NCI-H226 (cell line): ENCODE measurements at places on chromosomes 6 and 20.

DNA sequence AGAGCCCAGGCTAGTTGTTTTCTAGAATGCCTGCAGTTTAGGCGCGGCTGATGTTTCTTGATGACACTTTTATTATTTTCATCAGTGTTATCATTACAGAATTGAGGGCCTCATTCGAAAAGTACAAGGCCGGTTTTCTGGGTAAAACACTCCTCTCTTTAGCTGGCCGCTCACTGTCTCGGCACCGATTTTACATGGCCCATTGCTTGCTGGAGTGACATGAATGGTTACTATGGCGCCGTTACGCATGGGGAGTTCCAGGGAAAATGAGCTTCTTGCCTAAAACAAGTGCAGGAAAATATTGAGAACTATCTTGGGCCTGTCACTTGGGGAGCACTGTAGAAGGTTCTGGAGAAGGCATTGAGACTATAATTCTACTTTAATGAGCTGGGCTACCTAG, 317.8 kb downstream of the CDH4 start:
- no peak for DNase-seq

DNA sequence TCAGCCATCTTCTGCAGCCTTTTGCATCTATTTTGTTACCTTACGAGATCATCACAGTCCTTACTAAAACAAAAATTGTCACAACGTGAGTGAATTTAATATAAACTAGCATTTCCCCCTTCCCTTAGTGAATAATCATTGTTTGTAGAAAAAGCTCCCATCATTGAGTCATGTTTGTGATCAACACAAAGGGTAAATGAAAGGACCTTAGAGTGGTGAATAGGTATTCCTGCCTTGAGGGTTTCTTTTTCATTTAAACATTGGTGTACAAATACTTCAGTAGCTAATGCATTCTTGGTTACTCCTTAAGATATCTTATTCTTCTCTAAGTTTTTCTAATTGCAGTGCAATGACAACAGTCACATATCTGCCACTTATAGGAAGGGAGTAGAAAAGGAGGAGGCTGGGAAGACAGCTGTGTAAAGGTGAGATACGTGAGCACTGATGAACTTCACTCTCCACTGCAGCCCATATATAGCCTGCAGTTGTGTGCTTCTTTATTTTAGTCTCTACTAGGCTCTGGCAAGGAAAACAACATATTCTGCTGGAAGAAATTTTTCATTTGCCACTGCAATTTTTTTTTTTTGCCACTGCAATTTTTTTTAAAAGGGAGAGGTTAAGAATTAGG, 27.8 kb downstream of the ADGRG6 start:
- DNase-seq = no peak

- peak; percentile 95 for DNase-seq
Measured at GRCh38 chr6:15608396-15608795, 54.4 kb downstream of the DTNBP1 start.

DNA sequence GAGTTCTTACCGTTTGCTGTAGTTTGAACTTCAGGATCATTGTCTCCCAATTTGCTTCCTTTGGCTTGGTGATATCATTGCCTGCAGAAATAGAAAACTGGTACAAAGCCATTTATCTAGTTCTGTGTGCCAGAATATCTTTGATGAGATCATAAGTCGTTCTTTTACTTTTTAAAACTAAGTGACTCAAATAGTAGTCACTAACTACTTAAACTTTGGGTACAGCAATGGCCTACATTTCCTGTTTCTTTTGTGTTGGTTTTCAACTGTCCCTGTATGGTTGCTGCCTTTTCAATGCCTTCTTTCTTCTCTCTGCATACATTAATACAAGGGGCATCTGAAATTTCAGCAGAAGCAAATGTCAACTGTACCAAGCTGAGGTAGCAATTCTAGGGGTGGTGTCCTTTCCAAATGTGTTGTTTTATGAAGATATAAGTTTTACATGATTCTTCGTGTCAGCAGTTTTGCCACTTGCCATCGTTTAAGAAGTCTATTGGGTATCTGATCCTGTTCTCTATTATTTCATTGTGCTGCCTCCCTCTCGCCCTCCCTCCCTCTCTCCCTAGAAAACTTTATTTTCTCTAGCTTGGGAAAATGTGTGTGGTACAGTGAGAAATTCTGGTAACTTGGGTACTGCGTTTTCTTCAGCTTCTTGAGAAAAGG, 238.5 kb downstream of the FARS2 start:
- DNase-seq = no peak

DNA sequence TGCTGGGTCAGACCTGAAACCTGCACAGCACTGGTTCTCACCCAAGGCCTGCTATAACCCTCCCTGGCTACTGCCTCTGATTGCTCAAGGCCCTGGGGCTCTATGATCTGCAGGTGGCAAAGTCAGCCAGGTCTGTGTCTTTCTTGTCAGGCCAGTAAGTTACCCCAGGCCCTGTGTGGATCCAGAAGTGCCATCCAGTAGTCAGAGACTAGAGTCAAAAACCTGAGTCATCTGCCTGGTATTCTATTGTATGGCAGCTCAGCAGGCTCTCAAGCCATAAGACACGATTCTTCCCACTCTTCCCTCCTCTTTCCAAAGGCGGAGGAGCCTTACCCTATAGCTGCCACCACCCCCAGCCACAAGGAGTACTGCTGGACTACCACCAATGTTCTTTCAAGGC, 593.0 kb downstream of the FRK start:
- no peak for DNase-seq

DNA sequence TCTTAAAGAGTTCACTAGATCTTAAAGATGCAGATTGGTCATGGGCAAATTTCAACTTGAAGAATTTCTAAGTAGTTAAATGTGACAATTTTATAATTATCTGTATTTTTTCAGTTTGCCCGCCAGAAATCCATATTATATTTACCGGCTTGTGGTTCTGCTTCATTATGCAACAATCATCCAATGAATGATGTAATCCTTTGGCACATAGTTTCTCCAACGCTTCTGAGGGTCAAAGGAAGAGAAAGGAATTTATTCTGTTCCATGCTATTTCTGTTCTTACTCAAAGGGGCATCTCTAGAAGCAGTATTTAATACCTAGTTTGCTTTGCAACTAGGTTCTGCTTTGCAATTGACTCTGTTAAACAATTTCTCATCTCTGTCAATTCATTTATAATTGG, 359.3 kb upstream of the PLCB4 start:
- DNase-seq = no peak

GRCh38 chr20:50980071-50980681, 21.6 kb downstream of the MOCS3 start:
- peak; percentile 98 for DNase-seq

- DNase-seq = no peak
Measured at GRCh38 chr6:25700761-25701160, 48.7 kb downstream of the SCGN start.

GRCh38 chr6:45827952-45828530, 187.6 kb downstream of the CLIC5 start:
- DNase-seq = no peak

GRCh38 chr6:133062077-133062476, 179.1 kb upstream of the EYA4 start:
- peak; percentile 16 for DNase-seq

GRCh38 chr6:110882274-110882619, 7.7 kb downstream of the AMD1 start:
- no peak for DNase-seq

DNA sequence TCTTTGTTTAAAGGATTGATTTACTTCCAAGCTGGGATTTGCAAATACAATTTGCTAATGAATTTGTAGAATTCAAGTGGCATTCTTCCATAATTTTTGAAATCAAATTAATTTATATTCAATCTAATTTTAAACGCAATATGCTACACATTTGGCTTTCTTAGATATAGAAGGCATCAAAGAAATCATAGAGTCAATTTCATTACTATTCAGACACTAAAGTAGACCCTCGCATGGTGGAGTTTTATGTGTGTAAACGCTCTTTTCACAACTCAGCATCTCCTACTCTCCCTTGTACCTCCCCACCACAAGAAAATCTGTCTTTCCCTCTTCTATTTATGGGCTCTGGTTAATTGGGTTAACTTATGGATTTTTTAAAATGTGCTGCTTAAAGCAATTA, 144.3 kb downstream of the DOK5 start:
- no peak for DNase-seq

GRCh38 chr20:33803921-33804337, 7.2 kb upstream of the CHMP4B start:
- peak; percentile 73 for DNase-seq

DNA sequence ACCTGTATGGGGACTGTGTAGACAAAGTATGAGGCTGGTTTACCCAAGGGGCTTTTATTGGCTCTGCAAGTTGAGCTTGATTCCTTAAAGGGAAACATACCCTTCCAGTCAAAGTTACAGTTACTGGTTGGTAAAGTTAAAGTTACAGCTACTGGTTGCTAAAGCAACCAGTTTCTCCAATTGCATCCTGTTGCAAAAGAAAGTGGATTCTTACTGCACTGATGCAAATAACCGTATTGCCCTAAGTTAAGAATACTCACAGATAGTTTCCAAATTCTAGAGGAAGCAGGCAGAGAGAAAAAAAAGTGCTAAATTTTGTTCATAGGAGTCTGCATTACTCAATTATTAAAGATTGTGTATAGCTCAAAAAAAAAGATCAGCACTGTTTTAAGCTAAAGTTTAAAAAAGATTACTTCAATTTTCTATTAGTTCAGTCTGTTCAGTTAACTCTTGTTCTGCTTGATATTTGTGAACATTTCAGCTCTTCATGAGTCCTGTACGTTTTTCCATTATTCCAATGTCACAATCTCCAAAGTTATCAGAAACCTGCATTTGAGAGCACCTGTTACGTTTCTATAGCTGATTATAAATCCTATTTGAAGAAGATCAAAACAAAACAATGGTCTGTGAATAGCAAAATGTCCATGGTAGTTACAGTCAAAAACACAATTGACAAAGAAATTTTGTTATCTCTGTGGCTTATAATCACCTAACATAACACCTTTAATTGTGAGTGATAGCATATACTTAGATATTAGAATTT, 8.6 kb upstream of the IL22RA2 start:
- no peak for DNase-seq

DNA sequence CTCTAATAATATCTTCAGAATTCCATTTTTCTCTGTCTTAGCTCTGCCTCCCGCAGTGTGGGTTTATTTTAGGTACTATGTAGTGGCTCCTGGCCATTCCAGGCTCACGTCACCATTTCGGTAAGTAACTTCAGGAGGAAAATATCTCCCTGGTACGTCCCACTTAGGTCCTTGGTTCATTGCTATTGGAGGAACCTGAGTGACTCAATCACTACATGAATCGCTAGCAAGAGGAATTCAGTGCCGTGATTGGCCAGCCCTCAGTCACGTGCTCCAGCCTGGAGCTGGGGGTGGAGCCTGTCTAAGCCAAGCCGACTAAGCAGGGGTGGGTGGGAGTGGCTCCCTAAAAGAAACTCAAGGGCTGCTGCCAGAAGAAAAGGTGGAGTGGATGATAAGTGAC, 67.3 kb upstream of the E2F3 start:
- no peak for DNase-seq

DNA sequence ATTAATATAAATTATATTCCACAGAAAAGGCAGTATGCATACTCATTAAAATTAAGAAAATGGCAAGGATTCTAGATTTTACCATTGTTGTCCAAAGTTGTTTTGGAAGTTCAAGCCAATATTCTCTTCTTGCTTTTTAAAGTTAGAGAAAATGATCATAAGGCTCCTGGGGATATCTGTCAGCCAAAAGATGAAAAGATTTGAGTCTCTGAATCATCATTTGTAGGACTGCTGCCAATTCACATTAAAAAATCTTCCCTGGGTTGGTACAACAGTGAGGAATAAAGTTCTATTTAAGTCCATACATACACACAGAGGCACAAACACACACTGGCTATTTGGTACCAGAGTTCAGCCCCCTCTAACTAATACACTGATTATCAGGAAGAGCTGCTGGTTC, 620.1 kb downstream of the COL12A1 start:
- DNase-seq = peak; percentile 28

DNA sequence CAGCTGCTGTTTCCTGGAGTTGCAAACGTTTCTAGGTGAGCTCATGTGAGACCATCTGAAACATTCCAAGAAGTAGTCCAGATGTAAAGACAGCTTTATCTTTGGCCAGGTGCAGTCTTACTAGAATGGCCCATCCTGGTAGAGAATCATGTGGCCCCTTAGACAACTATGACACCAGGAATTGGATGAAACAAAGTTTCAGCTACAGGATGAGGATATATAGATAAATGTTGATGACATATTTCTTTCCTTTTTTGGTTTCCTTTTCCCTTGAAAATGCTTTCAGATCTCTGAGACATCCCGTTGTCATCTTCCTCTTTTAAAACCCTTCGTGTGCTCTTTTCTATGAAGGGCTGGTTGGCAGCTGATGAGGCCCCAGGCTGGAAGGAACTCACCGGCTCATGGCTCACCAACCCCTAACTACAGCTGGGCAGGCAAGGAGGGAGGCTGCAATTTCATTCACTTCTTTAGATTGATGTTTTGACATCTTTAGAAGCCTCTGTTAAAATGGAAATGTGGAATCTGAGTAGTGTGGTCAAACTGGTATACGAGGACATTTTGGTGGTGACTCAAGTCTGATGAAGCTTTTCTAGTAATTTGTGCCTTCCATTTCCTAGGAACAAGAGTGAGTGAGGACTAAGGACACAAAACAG, 167.9 kb upstream of the TNFAIP3 start:
- no peak for DNase-seq

DNA sequence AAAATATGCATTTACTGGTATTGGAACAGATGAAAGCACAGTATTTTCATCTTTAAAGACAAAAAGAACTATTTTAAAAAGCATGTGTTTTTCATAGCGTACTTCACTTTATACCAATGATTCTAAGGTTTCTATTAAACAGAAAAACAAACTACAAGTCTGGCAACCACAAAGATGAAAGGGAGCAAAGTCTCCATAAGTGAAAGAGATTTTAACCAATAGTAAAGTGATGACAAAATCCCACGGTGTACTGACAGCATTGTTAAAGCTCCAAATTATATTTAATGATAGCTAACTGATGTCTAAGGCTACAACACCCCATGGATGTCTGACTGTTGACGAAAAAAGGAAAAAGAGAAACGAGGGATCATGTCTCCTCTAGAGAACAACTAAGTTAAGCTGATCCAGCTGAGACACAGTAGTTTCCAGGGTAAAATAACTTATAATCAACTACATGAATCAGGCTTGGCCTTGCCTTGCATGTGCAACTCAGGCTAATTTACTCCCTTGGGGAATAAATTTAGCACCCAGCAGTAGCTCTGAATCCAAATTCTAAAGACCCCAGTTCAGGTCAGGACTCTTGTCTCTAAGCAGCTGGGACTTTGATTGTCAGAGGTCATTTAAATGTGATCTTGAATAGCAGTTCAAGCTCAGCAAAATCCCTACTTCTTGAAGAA, 56.0 kb upstream of the TAB2 start:
- DNase-seq = no peak

- DNase-seq = peak; percentile 35
Measured at GRCh38 chr6:156589281-156589680, 187.9 kb upstream of the ARID1B start.
